Karpas-422 (cell line): ENCODE measurements at places on chromosomes 16 and 17. TPM values are rescaled to one million over a fixed set of nuclear protein-coding genes. Genes with fewer than 3 reads are reported as not detected.

Gene FMNL1
- total RNA-seq, result not detected in 2 replicates

Gene ZMYND15
- total RNA-seq, result not detected in 2 replicates

Gene OR2C1
- 0.14 TPM in 1 of 2 replicates, not detected in the other for total RNA-seq

Gene KRTAP4-4
- total RNA-seq, result not detected in 2 replicates

Gene MT4
- total RNA-seq, result not detected in 2 replicates

Gene C17orf113
- not detected in 2 replicates for total RNA-seq

Gene QRICH2
- total RNA-seq, result 3.1 and 3.7 TPM in 2 replicates

Gene SNX20
- total RNA-seq, result 10.2 and 15.4 TPM in 2 replicates

Gene DPEP3
- total RNA-seq, result not detected in 2 replicates

Gene PABPN1L
- not detected in 2 replicates for total RNA-seq

Gene C16orf96
- not detected in 2 replicates for total RNA-seq

Gene RNF135
- 23.2 and 36.8 TPM in 2 replicates for total RNA-seq

Gene EME1
- total RNA-seq, result 10.6 and 18.8 TPM in 2 replicates

Gene ATP2A3
- total RNA-seq, result 101 and 204 TPM in 2 replicates

Gene CD300LG
- total RNA-seq, result not detected in 2 replicates

Gene SPN
- 0.63 and 1.0 TPM in 2 replicates for total RNA-seq

Gene RPTOR
- total RNA-seq, result 30.6 and 42.1 TPM in 2 replicates

Gene CLEC18B
- total RNA-seq, result 4.5 and 6.0 TPM in 2 replicates

Gene TEKT5
- total RNA-seq, result 1.6 and 2.6 TPM in 2 replicates

Gene TP53TG3C
- total RNA-seq, result not detected in 2 replicates

Gene RAP1GAP2
- total RNA-seq, result 6.0 and 11.7 TPM in 2 replicates

Gene LGALS9B
- total RNA-seq, result not detected in 2 replicates

Gene C17orf107
- total RNA-seq, result 0.26 and 0.43 TPM in 2 replicates

Gene CETP
- total RNA-seq, result 0.32 and 0.48 TPM in 2 replicates

Gene ABCC6
- total RNA-seq, result not detected in 2 replicates

Gene CDH5
- total RNA-seq, result not detected in 2 replicates

Gene COTL1
- 162 and 215 TPM in 2 replicates for total RNA-seq

Gene CRISPLD2
- total RNA-seq, result not detected in 2 replicates

Gene CFAP119
- 8.9 and 15.0 TPM in 2 replicates for total RNA-seq

Gene CTRB1
- not detected in 2 replicates for total RNA-seq

Gene PRSS53
- 3.2 and 4.0 TPM in 2 replicates for total RNA-seq

Gene PPL
- total RNA-seq, result not detected in 2 replicates

Gene FOXL1
- total RNA-seq, result not detected in 2 replicates

Gene HCRT
- not detected in 2 replicates for total RNA-seq

Gene LHX1
- total RNA-seq, result not detected in 2 replicates

Gene TBC1D28
- total RNA-seq, result not detected in 2 replicates

Gene C17orf67
- total RNA-seq, result 0.32 TPM in 1 of 2 replicates, not detected in the other

Gene LDAF1
- 40.5 and 48.3 TPM in 2 replicates for total RNA-seq

Gene UBB
- total RNA-seq, result 1,060 and 1,155 TPM in 2 replicates

Gene KRT14
- total RNA-seq, result not detected in 2 replicates

Gene SMPD3
- total RNA-seq, result 5.0 and 12.6 TPM in 2 replicates

Gene ABAT
- total RNA-seq, result 8.2 TPM in 2 replicates

Gene UTS2R
- not detected in 2 replicates for total RNA-seq

Gene POLR2C
- total RNA-seq, result 75.5 and 87.6 TPM in 2 replicates

Gene CPHXL2
- total RNA-seq, result not detected in 2 replicates

Gene KRTAP9-4
- not detected in 2 replicates for total RNA-seq

Gene PRKCB
- 9.0 and 21.7 TPM in 2 replicates for total RNA-seq

Gene CA7
- total RNA-seq, result not detected in 2 replicates

Gene MPG
- 182 and 298 TPM in 2 replicates for total RNA-seq

Gene ASGR2
- not detected in 2 replicates for total RNA-seq

Gene P2RX5
- 60.4 and 86.1 TPM in 2 replicates for total RNA-seq

Gene ABCA10
- 0.87 and 2.2 TPM in 2 replicates for total RNA-seq

Gene SLC13A2
- total RNA-seq, result not detected in 2 replicates

Gene CCL14
- total RNA-seq, result not detected in 2 replicates
